Vagina (tissue), 2 donors: ENCODE measurements at places on chromosomes 2 and 18.

DNA sequence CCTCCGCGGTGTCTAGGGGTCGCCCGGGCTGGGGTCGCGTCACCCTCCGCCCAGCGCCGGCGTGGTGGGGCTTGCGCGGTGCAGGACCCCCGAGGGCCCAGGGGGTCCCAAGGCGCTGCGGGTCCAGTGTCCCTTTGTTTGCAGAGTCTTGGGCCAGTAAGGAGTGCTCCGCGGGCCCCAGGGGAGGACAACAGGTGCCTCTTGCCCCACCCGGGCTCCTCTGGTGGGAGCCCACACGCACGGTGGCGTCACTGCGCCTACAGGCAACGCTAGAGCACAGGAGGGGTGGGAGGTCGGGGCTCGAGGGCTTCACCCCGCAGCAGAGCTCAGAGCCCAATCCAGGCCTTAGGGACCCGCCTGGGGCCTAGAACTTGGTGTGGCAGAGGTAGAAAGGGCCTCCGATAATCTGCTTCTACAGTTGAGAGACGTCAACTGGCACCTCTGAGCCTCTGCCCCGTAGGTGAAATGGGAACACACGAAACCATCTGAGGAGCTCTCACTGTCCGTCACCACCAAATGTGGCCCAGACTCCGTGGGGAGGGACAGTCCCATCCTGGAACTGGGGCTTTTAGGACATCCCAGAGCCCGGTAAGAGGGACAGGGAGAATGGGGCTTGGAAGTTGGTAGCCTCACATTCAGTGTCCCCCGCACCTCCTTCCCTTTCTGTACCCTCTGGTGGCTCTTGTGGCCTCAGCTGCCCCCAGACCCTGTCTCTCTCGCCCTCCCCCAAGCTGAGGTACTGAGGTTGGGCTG is 1.4 kb downstream of the ARID5A start:
- DNase-seq, result no peak

DNA sequence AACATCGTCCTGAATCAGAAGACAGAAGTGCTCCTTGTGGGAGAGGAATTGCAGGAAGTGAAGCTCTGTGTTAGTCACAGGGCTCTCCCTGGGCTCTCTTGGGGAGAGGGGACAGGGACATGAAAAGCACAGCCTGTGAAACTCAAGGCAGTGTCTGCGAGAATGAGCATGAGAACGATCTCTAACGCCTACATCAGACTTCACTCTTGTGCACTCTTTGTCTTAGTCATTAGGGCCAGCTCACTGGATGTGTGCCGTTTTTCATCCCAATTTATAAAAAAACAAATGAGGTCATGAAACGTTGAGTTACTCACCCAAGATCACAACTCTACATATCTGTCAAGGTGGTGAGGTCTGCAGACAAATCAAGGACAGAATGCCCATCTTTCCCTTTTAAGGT is 27.0 kb upstream of the TWIST2 start:
- DNase-seq, result no peak

- DNase-seq, result no peak
These were observed 29.4 kb upstream of the YWHAQ start for GRCh38 chr2:9660154-9660553.

GRCh38 chr2:165745916-165746315 is 48.1 kb downstream of the GALNT3 start:
- DNase-seq, result no peak
